ENCODE measurements at places on chromosomes 3 and 15.
A peak's percentile ranks its signal among the peaks of the same experiment; 100 is the strongest.

- no peak for DNase-seq
These were observed 16.9 kb downstream of the FAM43A start for GRCh38 chr3:194702545-194702944.

DNA sequence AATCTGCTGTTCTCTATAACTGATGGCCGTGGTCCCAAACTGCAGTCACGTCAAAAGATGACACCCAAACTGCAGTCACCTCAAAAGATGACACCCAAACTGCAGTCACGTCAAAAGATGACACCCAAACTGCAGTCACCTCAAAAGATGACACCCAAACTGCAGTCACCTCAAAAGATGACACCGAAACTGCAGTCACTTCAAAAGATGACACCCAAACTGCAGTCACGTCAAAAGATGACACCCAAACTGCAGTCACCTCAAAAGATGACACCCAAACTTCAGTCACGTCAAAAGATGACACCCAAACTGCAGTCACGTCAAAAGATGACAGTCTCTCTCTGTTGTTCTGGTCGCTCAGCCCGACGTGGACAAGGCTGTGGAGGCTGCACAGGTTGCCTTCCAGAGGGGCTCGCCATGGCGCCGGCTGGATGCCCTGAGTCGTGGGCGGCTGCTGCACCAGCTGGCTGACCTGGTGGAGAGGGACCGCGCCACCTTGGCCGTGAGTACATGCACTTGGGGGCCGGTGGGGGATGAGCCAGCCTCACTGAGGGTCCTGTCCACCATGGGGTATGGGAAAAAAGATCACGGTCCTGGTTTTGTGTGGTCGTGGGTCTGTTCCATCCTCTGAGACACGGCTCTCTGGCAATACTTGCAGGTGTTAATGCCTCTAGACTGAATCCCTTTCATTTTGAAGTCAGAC, 7.7 kb downstream of the ALDH1A3 start:
- DNase-seq = no peak

- DNase-seq = no peak
These were observed 127.0 kb downstream of the CPNE4 start for GRCh38 chr3:131907796-131908195.

DNA sequence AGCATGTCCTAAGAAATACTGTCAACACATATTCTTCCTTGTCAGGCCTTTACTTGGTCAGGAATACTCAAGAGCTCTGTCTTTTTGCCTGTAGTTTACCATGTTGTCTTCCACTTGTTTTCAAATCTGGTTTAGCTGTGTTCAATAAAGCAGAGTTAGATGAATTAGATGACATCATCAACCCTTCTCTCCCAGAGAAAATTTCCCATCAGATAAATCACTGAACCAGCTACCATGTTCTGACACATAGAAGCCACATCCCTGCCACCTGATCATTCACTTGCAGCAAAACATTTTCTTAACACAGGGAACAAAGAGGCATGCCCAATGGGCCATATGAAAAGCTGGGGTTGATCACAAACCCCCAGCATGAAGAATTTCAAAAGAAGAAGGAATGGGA, 42.1 kb downstream of the TERC start:
- no peak for DNase-seq

DNA sequence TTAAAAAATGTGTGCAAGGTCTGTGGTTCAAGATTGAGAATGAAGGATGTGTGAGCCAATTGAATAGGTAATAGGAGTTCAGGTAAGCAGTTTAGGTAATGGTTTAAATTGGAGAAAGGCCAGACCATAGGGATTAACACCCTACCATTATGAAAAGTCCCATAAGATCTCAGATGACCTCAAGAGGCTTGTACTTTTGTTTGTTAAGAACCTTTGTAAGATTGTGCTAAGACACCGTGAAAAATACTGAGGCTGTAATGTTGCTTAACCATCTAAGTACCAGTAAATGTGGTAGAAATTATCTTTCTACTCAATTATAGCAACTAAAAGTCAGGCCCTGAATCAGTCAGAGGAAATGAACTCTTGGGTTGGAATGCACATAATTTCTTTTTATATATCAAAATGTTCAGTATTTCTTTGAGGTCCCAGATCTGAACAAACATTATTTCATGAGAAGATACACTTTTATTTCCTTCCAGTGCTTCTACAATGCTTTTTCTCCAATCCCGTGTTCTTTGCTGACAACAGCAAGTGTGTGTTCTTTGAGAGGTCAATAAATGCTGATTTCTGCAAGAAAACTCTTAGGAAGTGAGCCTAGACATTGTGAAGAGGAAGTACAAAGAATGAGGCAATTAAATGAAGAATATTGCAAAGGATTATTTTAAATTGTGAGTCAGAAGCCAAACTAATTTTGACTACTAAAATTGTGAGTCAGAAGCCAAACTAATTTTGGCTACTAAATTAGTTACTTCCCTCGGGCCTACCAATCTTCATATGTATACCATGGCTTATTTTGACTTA, 66.4 kb downstream of the TCF12 start:
- no peak for DNase-seq

GRCh38 chr3:126908752-126909275, 74.1 kb upstream of the PLXNA1 start:
- DNase-seq = no peak

DNA sequence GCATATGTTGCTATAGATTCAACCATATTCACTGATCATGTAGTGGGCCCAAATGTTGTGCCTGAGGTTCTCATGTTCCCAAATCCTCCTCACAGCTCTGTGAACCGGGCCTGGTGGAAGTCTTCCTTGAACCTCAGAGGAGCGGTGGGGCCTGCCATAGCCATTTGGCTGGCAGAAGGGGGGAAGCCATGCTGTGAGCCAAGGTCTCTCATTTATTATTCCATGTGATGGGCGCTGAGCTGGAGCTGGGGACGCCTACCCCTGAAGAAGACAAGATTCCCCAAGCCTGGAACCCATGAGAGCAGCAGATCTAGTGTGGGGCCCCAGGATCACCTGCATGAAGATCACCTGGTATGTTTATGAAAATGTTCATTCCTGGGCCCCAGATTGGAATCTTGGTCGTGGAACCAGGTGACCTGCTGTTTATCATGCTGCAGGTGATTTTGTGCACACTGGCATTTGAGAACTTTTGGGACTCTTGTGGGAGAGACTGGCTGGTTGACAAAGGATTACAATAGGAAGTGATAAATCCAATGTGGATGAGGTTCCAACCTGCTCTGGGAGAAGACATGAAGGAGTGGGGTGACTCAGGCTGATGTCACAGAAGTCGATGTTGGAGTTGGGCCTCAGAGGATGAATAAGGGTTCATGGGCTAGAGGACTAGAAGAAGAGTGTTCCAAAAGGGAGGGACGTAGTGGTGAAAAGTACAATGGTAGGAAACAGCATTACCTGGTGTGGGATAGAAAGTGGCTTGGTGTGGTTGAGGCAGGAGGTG, 102.1 kb downstream of the ASB7 start:
- DNase-seq = no peak

DNA sequence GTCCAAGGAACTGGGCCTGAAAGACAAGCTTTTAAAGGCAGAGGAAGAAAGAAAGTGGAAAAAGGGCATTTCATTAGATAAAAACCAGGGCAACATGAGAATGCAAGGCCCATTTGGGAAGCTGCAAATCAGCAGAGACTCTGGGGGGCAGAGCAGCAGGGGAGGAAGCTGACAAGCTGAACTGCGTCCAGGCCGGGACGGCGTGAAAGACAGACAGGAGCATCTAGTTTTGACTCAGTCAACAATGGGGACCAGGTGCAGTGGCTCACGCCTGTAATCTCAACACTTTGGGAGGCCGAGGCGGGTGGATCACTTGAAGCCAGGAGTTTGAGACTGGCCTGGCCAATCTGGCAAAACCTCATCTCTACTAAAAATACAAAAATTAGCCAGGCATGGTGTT, 69.9 kb downstream of the CDC25A start:
- DNase-seq = no peak

- peak; percentile 81 for DNase-seq
These were observed 160.5 kb upstream of the UMPS start for GRCh38 chr3:124569761-124570160.

DNA sequence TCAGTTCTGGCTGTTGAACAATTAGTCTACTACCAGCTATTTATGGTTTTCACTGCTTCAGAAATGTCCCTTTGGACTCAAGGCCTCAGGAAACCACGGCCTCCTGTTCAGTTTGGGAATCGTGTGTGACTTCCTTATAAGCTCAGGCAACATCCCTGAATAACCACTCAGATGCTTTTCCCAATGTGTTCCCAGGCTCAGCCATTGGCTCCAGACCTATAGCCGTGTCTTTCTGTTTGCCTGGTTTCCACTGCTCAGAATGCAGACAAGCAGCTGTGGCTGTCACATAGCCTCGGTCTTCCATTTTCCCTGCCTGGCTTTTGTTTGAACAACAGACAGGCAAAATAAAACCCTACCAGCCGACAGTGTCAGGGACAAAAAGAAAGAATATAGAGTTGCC, 63.2 kb upstream of the ATP2B2 start:
- no peak for DNase-seq

GRCh38 chr3:192907784-192908183, 9.9 kb downstream of the MB21D2 start:
- DNase-seq = no peak

GRCh38 chr3:133804896-133805295, 719 bp upstream of the SRPRB start:
- no peak for DNase-seq

DNA sequence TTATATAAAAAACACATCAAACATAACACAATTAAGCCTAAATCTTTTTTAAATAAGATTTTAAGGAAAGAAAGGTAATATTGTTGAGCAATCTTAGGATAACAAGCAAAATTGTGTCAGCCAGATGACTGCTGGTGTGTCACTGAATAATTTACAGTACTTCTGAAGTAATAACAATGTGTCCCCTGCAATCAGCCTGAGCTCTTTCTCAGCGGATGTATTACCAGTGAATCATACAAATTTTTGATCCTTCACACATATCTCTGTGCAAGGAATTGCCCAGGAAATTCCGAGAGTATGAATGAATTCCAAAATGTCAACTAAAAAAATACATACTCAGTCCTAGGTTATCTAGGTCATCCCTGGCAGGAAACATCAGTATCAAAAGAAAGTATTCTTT, 76.6 kb upstream of the PTX3 start:
- DNase-seq = no peak

DNA sequence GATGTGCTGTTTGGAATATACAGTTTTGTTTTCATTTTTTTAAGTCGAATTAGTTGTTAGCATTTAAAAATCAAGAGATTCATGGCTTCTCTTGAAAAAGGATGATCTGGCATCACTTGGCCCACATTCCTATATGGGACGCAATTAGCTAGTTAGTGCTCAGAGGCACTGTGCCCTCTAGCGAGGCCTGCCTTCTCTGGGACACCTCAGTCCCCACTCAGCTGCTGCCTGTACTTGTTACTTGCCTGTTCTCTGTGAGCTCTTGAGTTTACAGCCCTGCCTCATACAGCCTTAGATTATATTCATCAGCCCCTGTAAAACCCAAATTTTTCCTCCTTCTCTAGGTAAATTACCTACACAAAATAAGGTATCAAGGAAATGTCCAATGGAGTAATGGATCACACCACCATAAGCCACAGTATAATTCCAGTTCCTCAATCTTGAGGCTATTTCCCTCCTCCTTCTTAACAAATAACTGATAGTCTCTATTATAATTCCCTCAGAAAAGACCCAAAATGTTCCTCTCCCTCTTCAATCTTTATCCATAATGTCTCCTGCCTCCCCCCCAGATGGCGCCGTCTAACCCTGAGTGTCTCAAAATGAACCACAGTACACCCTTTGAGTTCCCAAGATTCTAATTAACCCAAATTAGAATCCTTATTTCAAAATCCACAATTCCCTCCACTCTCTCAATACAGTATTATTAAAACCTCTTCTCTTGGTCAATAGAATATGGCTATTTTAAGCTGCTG, 2.7 kb downstream of the ZMAT3 start:
- DNase-seq = no peak

GRCh38 chr3:107198581-107199181, 178.6 kb upstream of the CCDC54 start:
- DNase-seq = peak; percentile 70

- DNase-seq = no peak
These were observed 243.5 kb upstream of the UBE2E2 start for GRCh38 chr3:22959593-22959992.

- DNase-seq = no peak
These were observed 153.1 kb downstream of the LIPC start for GRCh38 chr15:58584789-58585461.

GRCh38 chr3:42529468-42529867, 27.0 kb downstream of the VIPR1 start:
- peak; percentile 53 for DNase-seq

DNA sequence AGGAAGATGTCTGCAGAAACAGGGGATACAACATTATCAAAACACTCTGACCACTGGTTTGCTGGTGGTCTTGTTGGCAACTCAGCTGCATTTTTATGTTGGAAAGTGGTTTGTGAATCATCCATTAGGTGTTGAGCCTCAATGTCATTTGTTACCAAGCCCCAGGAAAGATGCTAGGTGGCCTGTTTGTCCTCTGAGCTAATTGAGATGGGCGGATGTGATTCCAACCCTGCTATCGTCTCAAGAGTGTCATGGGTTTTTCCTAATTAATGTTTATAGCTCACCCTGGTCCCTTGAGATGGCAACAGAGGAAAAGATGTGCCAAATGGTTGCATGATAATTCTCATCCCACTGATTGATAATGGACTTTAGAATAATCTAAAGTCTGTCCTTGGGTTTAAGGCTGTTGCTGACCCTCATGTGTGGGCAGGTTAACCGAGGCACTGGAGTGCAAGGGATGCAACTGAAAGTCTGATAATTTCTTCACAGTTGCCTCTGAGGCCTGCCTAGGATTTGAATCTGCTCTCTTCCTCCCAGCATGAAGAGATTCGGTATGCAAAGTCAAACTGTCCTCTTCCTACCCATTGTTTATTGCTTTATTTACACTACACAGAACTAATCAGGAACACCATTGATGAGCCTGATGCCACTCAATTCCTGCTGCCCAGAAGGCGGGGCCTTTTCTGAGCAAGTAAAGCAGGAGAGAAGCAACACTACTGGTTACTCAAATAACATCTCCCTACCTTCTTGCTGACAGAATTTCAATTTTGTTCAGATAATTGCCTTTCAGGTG, 166.2 kb upstream of the TBC1D5 start:
- no peak for DNase-seq

- DNase-seq = peak; percentile 50
These were observed 755 bp downstream of the PDE8A start for GRCh38 chr15:84982301-84982920.

- no peak for DNase-seq
These were observed 23.5 kb downstream of the MAGEF1 start for GRCh38 chr3:184688251-184688881.

- no peak for DNase-seq
These were observed 6.0 kb downstream of the CLCN2 start for GRCh38 chr3:184355261-184356040.

- DNase-seq = no peak
These were observed 184.1 kb upstream of the TLE3 start for GRCh38 chr15:70281811-70282307.

GRCh38 chr3:161822291-161822690, 325.7 kb downstream of the OTOL1 start:
- no peak for DNase-seq

DNA sequence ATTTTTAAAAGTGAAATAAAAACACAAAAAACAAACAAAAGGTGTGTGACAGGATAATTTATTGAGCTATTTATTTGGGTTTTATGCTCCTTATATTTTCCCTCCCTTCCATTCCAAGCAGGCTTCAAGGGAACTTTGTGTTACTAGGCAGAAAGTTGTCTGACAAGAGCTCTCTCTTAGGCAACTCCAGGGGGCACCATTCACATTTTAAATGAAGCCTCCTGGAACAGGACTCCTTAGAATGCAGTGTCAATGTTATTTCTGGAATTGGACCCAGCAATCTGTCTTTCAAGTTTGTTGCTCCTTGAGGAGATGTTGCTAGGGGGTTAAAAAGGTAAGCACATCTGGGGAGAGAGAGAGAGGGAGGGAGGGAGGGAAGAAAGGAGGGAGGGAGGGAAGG, 5.4 kb upstream of the RFX7 start:
- no peak for DNase-seq

Measured in Right ventricle myocardium superior (tissue), 1 donor.